NCI-H1105 treated with DMSO at 0.1 percent for 48 hours (cell line): ENCODE measurements at places on chromosomes 4 and X.

DNA sequence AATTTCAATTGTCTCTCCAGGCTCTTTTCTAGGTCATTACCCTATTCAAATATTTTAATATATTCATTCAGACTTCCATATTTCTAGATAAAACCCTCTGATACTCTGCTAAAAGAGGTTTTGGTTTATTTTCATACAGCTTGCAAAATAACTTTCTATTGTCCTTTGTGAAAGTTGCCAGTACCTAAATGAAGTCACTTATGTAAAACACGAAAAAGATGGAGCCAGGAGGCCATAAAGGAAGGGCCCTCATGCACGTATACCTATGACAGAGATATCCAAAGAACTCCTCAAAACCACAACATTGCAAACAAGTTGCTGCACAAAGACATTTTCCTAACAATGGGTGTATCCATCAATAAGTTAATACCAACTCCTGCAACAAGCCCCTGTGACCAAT lies 25.7 kb upstream of the ELOVL6 start:
- no peak for DNase-seq

DNA sequence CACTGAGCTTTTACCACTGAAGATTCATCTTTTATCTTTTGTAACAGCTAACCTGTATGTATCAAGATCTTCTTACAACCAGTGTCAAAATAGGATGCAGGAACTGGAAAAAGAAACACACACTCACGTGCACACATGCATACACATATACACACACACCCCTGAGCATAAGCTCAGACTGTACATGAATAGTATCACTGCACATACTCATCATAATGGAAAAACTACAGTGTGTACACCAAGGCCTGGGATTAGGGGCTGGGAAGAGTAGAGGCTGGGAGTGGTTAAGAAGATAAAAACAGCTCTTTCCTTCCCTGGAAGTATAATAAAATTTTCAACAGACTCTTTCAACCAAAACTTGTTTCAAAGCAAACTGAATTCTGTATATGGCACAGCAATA lies 73.4 kb downstream of the RELL1 start:
- DNase-seq, result no peak

DNA sequence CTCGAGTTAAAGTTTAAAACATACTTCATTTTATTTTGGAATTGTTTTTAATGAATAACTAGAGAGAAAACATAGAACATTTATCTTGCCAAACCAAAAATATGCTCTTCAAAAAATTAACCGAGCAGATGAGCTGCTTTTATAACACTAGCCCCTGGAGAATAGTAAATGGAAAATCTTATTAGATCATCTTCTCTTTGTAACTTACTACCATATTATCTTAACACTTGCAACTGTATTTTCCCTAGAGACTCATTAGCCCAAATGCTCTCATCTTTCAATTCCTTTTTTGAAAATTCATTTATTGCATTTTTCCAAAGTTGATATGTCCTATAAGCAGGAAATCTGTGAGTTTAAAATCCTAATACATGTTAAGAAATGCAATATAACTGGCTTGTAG lies 143.3 kb downstream of the CAMK2D start:
- no peak for DNase-seq

DNA sequence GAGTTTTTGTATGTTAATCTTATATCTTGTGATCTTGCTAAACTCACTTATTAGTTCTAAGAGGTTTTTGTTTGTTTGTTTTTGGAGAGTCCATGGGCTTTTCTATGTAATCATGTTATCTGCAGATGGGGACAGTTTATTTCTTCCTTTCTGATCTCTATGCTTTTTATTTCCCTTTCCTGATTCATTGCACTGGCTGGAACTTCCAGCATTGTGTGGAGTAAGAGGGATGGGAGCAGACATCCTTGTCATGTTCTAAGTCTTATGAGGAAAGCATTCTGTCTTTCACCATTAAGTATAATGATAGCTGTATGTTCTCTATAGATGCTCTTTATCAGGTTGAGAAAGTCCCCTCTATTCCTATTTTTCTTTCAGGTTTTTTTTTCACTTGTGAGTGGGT lies 90.6 kb upstream of the TBC1D9 start:
- no peak for DNase-seq
